Esophagus squamous epithelium (tissue), 5 donors: ENCODE measurements at places on chromosomes 3 and 15.

DNA sequence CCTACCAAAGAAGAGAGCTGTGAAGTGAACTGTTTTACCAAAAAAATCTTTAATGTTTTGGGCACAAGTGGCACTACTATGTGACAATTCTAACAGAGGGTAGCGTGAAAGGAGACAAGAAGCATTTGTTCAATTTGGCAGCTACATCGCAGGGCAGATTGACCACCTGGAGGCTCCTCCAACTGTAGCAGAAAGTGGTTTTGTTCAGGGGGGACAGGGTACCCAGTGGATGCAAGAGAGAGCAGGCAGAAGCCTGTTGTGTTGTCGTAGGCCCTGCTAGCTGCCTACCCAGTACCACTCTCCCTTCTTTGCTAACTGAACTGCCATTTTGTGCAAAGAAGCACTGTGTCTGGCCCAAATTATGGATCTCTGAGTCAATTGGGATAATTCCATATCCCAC lies 54.8 kb upstream of the SYN2 start:
- no peak for DNase-seq

GRCh38 chr15:66400351-66400774 lies 13.7 kb downstream of the MAP2K1 start:
- DNase-seq: no peak

DNA sequence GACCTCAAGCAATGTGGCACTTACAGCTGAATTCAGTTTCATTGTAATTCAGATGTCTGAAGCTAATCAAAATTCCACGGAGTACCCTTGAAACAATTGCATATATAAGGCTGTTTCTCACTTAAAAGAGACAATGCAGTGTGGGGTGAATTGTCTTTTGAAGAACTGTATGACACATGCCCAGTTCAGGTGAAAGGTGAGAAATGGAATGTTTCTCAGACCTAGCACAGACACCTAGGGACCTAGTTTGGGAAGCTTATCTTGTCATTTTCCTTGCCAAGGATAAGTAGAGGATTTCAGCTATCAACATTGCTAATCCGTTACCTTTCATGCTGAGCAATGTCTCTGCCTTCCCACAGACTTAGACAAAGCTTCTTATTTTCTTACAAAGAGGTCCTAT lies 36.3 kb downstream of the MBNL1 start:
- DNase-seq: no peak

- DNase-seq: no peak
These were observed 4.8 kb downstream of the VIPR1 start for GRCh38 chr3:42507252-42507651.

- DNase-seq: no peak
These were observed 165.8 kb upstream of the KCNMB2 start for GRCh38 chr3:178370387-178370786.

- DNase-seq: no peak
These were observed 464.3 kb downstream of the EPHA3 start for GRCh38 chr3:89571707-89572106.

DNA sequence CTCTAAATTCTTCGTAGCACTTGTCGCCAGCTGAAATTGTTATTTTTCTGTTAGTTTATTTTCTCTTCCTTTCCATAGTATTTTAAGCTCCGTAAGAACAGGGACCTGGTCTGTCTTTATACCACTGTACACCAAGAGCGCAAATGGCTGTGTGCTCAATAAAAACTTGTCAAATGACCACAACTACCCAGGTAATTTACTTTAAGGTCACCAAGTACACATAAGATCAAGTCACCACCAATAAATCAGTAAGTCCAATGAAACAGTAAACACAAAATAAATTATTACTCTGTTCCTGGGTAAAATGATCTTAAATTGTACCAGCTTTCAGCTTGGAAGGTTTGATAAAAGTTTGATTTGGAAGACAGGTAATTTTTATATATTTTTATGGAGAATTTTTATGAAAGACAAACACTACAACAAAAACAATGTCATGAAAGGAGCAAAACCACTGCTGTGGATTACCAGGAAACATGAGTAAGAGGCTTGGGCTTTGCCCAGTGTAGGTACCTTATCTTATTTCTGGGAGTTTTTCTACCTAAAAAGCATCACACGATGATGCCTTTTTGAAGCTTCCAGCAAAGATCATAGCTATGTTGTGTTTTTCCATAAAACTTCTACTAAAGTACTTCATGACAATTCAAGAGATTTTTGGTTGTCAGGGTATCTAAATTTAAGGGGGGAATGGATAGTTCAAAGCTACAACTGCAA lies 406.8 kb downstream of the SHQ1 start:
- DNase-seq: no peak

GRCh38 chr3:100570811-100571210 lies 38.6 kb upstream of the ADGRG7 start:
- no peak for DNase-seq

DNA sequence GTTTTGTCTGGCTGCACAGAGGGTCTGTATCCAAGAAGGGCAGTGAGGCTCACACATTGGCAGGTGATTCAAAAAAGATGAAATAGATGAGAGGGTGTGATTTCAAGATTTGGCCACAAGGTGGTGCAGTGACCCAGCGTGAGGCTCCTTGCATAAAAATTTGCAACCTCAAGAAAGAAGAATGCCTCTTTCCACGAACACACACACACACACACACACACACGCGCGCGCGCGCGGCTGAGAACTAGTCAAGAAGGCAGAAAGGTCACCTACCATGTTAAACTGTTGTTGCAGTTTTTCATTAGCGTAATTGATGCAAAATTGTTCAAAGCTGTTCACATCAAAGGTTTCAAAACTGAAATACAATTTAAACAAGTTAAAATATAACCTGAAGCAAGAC lies 39.2 kb downstream of the MYO5C start:
- DNase-seq: peak; percentile 13

- no peak for DNase-seq
These were observed 294.3 kb downstream of the THSD4 start for GRCh38 chr15:71409541-71409940.

GRCh38 chr3:128324911-128325592 lies 141.6 kb downstream of the DNAJB8 start:
- DNase-seq: no peak

- no peak for DNase-seq
These were observed 22.4 kb downstream of the LIPC start for GRCh38 chr15:58453931-58454793.

DNA sequence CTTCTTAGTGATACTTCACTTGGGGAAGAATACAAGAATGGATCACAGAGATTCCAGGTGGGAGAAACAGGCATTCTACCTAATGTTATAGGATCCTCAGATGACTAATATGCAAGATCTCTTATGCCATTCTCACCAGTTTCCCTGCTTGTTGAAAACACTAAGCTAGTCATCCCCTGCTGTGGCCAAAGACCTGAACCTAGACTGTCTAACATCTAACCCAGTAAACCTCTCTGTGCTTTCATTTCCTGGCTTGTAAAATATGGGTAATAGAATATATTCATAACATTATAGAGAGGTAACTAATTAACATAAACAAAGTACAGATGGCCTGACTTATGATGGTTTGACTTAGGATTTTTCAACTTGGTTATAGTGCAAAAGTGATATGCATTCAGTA lies 776.3 kb downstream of the TUSC7 start:
- DNase-seq: no peak

DNA sequence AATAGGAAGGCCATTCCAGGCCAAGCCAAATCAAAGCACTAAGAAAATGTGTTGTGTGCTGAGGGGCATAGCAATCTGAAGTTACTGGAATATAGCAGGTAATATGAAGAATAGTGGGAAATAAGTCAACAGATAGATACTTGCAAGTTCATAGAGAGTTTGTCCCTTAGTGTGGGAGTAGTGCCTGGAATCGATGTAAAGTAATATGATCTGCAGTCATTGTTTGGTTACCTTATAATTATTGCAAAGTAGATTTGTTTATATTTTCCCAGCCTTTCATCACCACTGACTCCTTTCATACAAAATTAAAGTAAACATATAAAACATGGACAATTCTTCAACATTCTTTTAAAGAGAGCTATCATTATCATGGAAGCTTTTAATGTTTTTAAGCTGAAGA lies 420.9 kb upstream of the NECTIN3 start:
- DNase-seq: no peak

GRCh38 chr15:90654233-90655136 lies 62.7 kb upstream of the BLM start:
- DNase-seq: no peak

DNA sequence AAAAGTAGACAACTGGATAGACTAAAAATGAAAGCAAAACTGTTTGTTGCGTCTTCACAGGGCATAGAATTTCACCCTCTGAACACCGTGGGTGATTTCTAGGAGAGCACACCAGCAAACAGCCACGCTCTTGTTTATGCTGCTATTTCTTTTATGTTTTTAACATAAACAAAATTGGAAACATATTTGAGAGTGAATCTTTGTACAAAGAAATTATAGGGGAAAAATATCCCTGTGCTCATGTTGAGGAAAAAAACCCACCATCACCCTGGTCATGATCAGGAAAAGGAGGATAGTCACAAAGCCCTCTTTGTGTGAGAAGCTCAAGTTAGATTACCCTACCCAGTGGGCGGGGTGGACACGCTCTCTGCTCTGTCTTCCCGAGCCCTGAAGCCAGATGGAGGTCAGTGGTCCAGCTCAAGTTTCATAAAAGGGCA lies 313.3 kb downstream of the SATB1 start:
- DNase-seq: no peak

- no peak for DNase-seq
These were observed 632.6 kb upstream of the TGFBR2 start for GRCh38 chr3:29973763-29974162.

DNA sequence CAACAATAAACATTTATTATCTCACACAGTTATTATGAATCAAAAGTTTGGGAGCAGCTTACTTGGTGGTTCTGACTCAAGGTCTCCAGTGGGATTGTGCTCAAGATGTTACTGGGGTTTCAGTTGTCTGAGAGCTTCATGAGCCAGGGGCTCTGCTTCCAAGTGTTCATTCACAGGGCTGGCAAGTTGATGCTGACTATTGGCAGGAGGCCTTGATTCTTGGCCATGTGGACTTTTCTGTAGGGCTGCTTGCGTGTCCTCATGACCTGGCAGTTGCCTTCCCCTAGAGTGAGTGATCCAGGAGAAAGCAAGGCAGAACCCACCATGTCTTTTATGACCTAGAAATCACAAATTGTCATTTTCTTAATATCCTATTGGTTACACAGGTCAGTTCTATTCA lies 87.2 kb upstream of the TNFAIP8L3 start:
- DNase-seq: no peak

GRCh38 chr3:157475921-157476414 lies 27.2 kb downstream of the VEPH1 start:
- DNase-seq: no peak

- DNase-seq: no peak
These were observed 4.0 kb upstream of the GBE1 start for GRCh38 chr3:81765400-81765799.

GRCh38 chr3:72232331-72232730 lies 447.4 kb upstream of the PROK2 start:
- DNase-seq: no peak

- DNase-seq: no peak
These were observed 214.8 kb upstream of the TPRG1 start for GRCh38 chr3:188956839-188957489.

GRCh38 chr3:123843668-123844067 lies 40.5 kb downstream of the MYLK start:
- DNase-seq: no peak

DNA sequence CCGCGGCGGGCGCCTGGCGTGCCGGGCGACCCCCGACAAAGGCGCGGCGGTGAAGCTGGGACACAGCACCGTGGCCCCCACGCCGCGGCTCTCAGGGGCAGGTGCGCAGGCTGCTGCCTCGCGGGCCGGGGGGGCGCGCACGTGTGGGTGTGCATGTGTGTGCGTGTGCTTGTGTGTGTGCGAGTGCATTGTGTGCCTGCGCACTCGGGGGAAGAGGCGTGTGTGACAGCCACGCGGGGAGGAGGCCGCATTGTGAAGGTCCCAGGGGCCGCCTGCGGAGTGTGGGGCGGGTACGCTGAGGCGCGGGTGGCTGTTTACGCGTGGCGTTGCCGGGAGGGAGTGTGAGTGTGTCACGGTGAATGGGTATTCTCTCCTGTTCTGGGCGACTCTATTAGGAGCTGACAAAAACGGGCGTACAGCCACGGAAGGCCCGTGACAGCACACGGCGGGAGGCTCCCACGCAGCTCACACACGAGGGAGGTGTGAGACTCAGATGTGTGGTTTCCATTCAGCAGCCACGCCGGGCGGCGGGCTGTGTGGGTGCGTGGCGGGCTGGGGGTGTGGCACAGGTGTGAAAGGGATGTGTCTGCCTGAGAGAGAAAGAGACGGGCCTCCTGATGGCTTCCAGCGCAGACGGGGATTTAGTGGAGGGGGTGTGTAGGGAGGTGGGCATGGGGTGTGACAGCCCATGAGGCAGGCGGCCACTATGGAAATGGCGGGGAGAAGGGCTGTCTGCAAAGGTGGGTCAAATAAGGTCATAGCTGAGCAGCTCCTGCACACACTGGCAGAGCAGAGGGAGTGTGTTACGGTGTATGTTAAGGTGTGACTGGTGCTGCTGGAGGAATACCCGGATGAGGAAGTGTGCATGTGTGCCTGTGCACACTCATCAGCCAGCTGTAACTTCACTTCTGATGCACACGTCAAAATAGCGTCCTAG lies 750 bp downstream of the PODXL2 start:
- no peak for DNase-seq

GRCh38 chr3:47523310-47524073 lies 10.0 kb upstream of the ELP6 start:
- DNase-seq: no peak

DNA sequence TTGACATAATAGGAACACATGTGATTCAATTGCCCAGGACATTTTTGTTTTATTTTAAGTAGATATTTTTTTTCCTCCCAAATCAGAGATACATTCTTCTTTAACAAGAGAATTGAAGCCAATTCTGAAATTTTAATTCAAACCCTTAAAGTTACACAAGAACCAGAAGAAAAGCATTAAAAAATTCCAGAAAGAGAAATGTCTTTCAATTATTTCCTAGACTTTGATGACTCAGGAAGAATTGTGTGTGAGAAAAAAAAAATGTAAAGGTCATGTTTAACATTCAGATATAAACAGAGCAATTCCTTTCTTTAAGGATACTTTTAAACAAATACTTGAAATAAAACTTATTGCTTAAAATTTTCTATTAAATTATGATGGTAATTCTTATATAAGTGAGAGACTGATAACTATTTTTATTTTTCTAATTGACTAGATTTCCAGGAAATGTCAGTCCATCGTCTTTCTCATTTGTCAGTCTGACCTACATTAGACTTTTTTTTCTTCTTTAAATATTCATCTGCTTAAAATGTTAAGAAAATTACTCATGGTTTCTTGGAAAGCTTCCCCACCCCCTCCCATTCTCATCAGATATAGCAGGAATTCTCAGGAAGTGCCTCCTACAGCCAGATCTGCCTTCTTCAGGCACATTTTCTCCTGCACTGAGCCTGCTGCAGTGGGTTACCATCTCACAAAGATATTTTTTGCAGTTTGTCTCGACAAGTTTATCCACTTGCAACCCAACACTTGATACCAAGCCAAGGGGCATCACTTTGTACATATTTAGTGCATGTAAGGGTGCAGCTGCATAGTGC lies 261.8 kb upstream of the CBLB start:
- no peak for DNase-seq
